H9 (cell line): ENCODE measurements at places on chromosomes 5 and 9. TPM values are rescaled to one million over a fixed set of nuclear protein-coding genes. Genes with fewer than 3 reads are reported as not detected.

The PTAR1 gene
- 112 and 117 TPM in 2 replicates for total RNA-seq

The OR2S2 gene
- total RNA-seq: not detected in 2 replicates

The LRRC19 gene
- total RNA-seq: not detected in 2 replicates

The GMCL2 gene
- total RNA-seq: not detected in 2 replicates

The IL4 gene
- total RNA-seq: not detected in 2 replicates

The NDFIP1 gene
- total RNA-seq: 26.6 TPM in 2 replicates

The FAM221B gene
- total RNA-seq: not detected in 2 replicates

The ANKRD34B gene
- total RNA-seq: 0.70 and 0.72 TPM in 2 replicates

DNA sequence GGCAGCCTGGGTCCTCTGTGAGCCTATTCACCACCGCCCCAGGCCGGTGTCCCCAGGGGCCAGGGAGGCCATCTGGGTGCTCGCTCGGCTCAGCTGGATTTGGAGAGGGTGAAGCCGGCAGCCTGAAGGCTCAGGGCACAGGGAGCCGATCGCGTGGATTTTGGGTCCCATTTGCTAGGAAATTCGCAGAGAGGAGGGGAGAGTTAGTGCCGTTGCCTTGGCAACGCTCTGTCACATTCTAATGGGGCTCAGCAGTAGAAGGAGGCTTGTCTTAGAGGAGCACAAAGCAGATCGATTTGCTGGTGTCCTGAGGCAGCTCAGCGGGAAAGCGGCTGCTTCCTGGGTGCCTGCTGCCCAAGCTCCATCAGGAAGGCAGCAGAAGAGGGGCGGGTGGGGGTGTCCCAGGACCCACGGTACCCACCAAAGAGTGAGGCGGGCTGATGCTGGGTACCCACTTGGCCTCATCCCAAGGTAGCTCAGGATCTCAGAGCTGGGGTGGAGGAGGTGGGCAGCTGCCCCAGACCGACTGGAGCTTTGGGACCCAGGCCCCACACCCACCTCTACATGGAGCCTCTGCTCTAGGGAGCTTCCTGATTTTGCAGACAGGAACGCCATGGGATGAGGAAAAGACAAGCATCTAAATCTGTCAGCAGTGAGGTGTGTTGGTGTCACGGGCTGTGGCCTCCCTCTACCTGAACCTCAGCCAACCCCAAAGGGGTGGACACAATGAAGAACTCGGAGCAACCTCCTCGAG, 17.1 kb upstream of the OLFM1 start:
- no peak overlapping the region for H3K4me3 ChIP-seq
- no peaks in the 10 kb centered on the region for H3K4me1 ChIP-seq
- no peaks in the 10 kb centered on the region; the same call in 2 of the 3 replicates for H3K36me3 ChIP-seq

- no peaks in the 10 kb centered on the region for H3K4me1 ChIP-seq
- no peaks in the 10 kb centered on the region for H3K36me3 ChIP-seq
- no peak overlapping the region for H3K4me3 ChIP-seq
- no peak for DNase-seq
- H3K27me3 ChIP-seq: no peaks in the 10 kb centered on the region; the same call in 1 of the 2 replicates
- no peak overlapping the region for H3K27ac ChIP-seq
These were observed 981.1 kb downstream of the DTWD2 start for GRCh38 chr5:118007262-118007661.

DNA sequence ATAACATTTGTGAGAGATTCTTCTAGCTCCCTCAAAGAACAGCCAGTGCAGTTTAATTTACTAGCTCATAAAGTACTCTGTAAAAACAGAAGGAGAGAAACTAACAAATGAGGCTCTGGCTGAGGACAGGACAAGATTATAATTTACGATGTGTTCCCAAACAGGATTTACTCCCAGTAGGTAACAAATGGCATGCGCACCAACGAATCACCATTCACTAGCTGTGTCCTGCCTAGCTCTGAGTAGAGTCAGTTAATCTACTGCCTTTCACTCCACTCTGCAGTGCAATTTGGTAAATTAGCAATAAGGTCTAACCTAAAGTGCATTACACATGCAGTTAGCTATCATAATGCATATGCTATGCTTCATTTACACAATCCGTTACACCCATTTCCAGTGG, 497.4 kb upstream of the CCNG1 start:
- H3K4me3 ChIP-seq: no peak overlapping the region
- no peak for DNase-seq
- H3K27me3 ChIP-seq: no peaks in the 10 kb centered on the region
- H3K36me3 ChIP-seq: no peaks in the 10 kb centered on the region

DNA sequence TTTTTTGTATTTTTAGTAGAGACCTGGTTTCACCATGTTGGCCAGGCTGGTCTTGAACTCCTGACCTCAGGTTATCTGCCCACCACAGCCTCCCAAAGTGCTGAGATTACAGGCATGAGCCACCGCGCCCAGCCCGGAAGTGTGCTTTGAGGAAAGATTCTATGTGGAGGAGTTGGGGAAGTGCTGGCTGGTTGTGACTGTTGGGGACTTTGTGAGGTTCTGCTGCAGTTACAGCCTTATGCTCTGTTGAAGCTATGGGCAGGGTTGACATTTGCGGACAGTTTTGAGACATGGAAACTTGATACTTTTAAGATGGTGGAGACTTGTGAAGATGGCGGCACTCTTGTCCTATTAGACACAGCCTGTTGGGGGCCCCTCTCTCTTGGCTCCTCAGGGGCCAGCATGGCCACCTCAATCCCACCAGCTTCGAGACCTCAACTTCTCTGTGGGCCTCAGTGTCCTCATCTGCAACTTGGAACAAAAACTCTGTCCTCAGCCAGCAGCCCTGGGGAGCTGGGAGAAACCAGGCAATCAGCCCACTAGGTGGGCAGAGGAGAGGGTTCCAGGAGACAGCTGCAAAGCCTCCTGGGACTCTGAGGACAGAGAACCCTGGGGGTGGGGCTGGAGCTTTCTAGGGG, 24.9 kb downstream of the C9orf50 start:
- peaks cover 4% of the 10 kb centered on the region; the same call in 1 of the 2 replicates for H3K27me3 ChIP-seq
- peaks cover 9% of the 10 kb centered on the region; the same call in 1 of the 2 replicates for H3K4me1 ChIP-seq
- no peak for DNase-seq
- H3K4me3 ChIP-seq: peak overlapping the region; percentile 70

GRCh38 chr5:169591636-169592035, 8.1 kb downstream of the SPDL1 start:
- H3K27ac ChIP-seq: no peak overlapping the region
- DNase-seq: no peak
- H3K36me3 ChIP-seq: peaks cover 81% of the 10 kb centered on the region
- H3K4me3 ChIP-seq: no peak overlapping the region

DNA sequence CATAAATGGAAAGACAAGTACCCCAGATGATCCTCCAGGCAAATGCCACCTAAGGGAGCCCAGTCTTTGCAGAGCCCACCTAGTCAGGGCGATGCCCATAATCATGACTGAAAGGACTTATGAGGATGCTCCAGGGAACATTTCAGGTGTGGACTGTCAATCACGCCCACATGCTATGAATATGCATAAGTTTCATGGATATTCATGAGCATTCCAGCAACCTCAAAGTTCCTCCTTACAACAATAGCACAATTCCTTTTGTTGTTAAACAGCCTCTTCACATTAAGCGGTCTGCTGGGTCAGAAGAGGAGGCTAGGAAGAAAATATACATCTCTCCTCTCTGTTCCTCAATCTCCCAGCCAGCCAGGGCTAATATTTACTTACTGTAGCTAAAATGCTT, 161.6 kb downstream of the C5orf15 start:
- no peaks in the 10 kb centered on the region; the same call in 1 of the 2 replicates for H3K4me1 ChIP-seq
- H3K27ac ChIP-seq: no peak overlapping the region
- no peak for DNase-seq
- no peak overlapping the region for H3K4me3 ChIP-seq
- no peaks in the 10 kb centered on the region for H3K27me3 ChIP-seq
- H3K36me3 ChIP-seq: peaks cover 2% of the 10 kb centered on the region; the same call in 1 of the 3 replicates

GRCh38 chr5:112407240-112407639, 11.8 kb downstream of the EPB41L4A start:
- DNase-seq: no peak
- H3K4me1 ChIP-seq: peaks cover 3% of the 10 kb centered on the region; the same call in 1 of the 2 replicates
- H3K27ac ChIP-seq: no peak overlapping the region
- no peaks in the 10 kb centered on the region; the same call in 1 of the 2 replicates for H3K27me3 ChIP-seq

- H3K4me3 ChIP-seq: no peak overlapping the region
- no peak for DNase-seq
- no peaks in the 10 kb centered on the region for H3K36me3 ChIP-seq
- H3K27me3 ChIP-seq: no peaks in the 10 kb centered on the region
- H3K4me1 ChIP-seq: peaks cover 11% of the 10 kb centered on the region; the same call in 1 of the 2 replicates
- H3K27ac ChIP-seq: no peak overlapping the region
These were observed 189.6 kb upstream of the SEMA6A start for GRCh38 chr5:116763987-116764866.

- H3K4me3 ChIP-seq: no peak overlapping the region
- H3K27me3 ChIP-seq: no peaks in the 10 kb centered on the region
- H3K4me1 ChIP-seq: no peaks in the 10 kb centered on the region
- DNase-seq: no peak
- H3K27ac ChIP-seq: no peak overlapping the region
These were observed 15.5 kb upstream of the TARS1 start for GRCh38 chr5:33425314-33425713.

GRCh38 chr5:3839151-3839550, 243.5 kb downstream of the IRX1 start:
- no peak overlapping the region for H3K27ac ChIP-seq
- no peak overlapping the region for H3K4me3 ChIP-seq
- H3K36me3 ChIP-seq: no peaks in the 10 kb centered on the region
- DNase-seq: no peak

DNA sequence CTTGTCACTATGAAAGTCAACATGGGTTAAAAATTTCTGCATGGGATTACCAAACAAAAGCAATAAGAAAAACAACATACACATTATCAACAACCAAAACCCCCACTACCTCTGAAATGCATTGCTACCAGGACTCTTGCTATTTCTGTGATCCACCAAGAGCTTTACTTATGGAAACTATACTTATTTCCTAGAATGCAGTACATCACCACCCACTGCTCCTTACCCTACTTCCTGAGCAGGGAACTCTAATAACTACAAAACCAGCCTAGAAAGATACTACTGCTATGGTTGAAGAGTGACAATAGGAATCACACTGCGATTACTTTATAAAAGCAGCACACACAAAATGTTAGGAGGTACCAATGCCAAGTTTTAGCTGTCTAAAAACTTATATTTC, 22.2 kb downstream of the LURAP1L start:
- H3K4me1 ChIP-seq: no peaks in the 10 kb centered on the region
- H3K27me3 ChIP-seq: no peaks in the 10 kb centered on the region
- H3K27ac ChIP-seq: no peak overlapping the region
- DNase-seq: no peak
- H3K36me3 ChIP-seq: no peaks in the 10 kb centered on the region

GRCh38 chr9:112711050-112711689, 6.7 kb downstream of the INIP start:
- no peak overlapping the region for H3K4me3 ChIP-seq
- H3K27ac ChIP-seq: no peak overlapping the region
- H3K4me1 ChIP-seq: no peaks in the 10 kb centered on the region
- no peak for DNase-seq
- peaks cover 21% of the 10 kb centered on the region for H3K36me3 ChIP-seq
- H3K27me3 ChIP-seq: no peaks in the 10 kb centered on the region

GRCh38 chr9:98870782-98871557, 63.5 kb downstream of the GALNT12 start:
- no peaks in the 10 kb centered on the region for H3K4me1 ChIP-seq
- H3K27ac ChIP-seq: no peak overlapping the region
- no peaks in the 10 kb centered on the region for H3K36me3 ChIP-seq
- no peak for DNase-seq

DNA sequence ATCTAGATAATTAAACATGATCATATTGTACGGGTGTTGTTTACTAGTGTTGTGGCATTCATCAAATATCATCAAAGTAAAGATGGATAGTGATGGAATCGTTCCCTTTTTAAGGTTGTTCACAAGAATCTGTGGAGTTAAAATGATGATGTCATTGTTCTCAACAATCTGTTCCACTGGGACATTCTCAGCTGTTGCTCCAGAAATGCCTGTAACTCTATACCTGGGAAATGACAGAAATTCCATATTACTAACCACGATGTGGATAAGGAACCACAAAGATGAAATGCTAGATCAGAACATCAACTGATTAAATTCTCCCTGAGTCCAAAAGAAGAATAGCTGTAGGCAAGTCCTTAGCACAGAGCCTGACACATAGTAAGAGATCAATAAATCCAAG, 38.0 kb downstream of the RIGI start:
- no peak overlapping the region for H3K27ac ChIP-seq

GRCh38 chr9:114905170-114905940, 25.0 kb downstream of the TNFSF8 start:
- H3K4me1 ChIP-seq: no peaks in the 10 kb centered on the region
- no peak for DNase-seq
- no peak overlapping the region for H3K27ac ChIP-seq
- H3K4me3 ChIP-seq: no peak overlapping the region
- H3K36me3 ChIP-seq: no peaks in the 10 kb centered on the region
- no peaks in the 10 kb centered on the region; the same call in 1 of the 2 replicates for H3K27me3 ChIP-seq

- no peaks in the 10 kb centered on the region for H3K36me3 ChIP-seq
- H3K4me3 ChIP-seq: no peak overlapping the region
- H3K27me3 ChIP-seq: no peaks in the 10 kb centered on the region
- no peaks in the 10 kb centered on the region for H3K4me1 ChIP-seq
- H3K27ac ChIP-seq: no peak overlapping the region
These were observed 23.6 kb upstream of the CAST start for GRCh38 chr5:96638561-96638960.

DNA sequence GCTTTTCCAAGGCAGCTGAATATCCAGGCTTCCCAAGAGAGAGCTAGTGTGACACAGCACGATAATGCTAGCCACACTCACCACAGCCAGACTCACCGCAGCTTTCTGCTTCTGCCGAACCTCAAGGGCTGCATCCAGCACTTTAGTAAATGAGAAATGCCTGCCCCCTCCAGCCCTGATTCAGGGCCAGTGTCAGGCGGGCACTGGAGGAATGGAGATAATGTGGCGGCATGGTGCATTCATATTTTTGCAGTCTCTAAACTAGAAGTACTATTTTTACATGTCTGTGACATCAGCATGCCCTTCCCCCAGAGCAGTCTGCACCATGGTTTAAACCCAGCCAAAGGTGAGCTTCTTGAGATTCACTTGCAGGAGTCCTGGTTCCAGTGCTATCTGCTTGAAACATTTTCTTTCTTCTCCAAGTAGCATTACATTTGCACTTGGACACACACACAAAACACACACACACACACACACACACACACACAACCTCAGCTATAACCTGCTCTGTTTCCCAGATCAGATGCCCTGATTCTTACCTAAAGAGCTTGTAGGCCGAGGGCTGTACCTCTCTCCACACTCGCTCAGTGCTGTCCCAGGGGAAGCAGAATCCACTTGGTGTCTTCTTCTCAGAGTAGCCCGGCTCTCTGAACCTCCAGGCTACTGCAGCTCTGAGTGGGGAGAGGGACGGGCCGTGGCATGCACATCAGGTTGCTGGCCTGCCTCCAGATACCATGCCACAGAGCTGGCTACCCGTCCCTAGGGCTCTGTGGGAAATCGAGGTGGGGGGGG, at the start of gene FGF1:
Gene FGF1 (minus strand): TSS at position 673 of the 792 bp plus-strand sequence. CDS start 71,963 bp downstream, outside the sequence.
- peak within 1 kb of the TSS; percentile 19; the same call in 2 of the 3 replicates for H3K4me3 ChIP-seq
- no peaks in the 10 kb centered on the region for H3K27me3 ChIP-seq
- no peak for DNase-seq
- peaks cover 19% of the 10 kb centered on the region; the same call in 1 of the 2 replicates for H3K4me1 ChIP-seq
- no peaks in the 10 kb centered on the region for H3K36me3 ChIP-seq
